ENCODE measurements at places on chromosomes 11 and 22. TPM values are rescaled to one million over a fixed set of nuclear protein-coding genes. Genes with fewer than 3 reads are reported as not detected.

DNA sequence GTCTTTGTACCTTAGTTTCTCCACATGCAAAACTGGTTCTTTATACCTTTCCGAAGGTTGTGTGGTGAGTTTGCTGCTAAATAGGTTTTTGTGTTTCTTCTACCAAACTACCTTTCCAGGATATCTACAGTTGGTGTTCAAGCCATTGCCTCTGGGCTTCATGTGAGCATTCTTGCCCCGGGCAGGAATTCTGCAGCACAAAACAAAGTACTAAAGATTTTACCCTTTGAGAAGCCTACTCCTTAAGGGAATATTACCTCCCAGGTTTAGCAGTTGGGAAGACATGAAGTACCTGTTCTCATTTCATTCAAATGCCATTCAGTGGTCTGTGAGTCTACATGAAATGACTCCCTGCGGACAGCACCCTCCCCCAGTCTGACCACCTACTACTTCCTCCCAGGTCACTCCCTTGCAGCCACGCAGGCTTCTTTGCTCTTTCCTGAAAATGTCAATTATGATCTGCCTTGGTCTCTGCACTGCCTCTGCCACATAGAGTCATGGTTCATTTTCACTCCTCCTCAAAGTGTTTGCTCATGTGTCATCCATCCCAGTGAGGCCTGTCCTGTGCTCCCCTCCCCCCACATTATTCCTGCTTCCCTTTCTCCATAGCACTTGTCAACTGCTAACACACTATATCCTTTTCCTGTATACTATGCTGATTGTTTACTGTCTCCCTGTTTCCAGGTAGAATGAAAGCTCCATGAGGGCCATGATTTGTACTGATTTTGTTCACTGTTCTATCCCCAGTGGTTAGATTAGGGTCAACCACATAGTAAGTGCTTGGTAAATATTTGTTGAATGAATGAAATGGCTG lies 36.9 kb downstream of the PACS1 start:
- DNase-seq: no peak

- peak; percentile 79 for DNase-seq
These were observed 196.4 kb downstream of the IGLL1 start for GRCh38 chr22:23383491-23384361.

GRCh38 chr11:117815262-117815803 lies 9.2 kb downstream of the FXYD2 start:
- DNase-seq: no peak

DNA sequence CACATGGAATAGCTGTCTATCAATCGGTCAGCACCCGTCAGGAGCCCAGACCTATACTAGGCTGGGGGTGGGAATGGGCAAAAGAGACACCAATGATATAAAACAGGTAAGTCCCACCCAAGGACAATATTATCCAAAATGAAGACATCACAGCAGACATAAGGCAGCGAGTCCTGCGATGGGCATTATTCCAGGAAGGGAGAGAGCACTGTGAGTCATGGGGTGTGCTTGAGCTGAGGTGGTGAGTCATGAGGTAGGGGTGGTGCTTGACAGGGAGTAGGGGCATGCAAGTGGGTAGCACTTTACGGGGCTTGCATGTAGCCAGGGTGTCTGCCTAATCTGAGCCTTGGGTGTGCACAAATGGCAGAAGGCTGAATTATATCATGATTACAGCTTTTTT lies 605.0 kb upstream of the CADM1 start:
- no peak for DNase-seq

GRCh38 chr11:32911413-32911812 lies 18.8 kb downstream of the QSER1 start:
- no peak for DNase-seq

- no peak for DNase-seq
These were observed 5.1 kb downstream of the PATE2 start for GRCh38 chr11:125773516-125773915.

DNA sequence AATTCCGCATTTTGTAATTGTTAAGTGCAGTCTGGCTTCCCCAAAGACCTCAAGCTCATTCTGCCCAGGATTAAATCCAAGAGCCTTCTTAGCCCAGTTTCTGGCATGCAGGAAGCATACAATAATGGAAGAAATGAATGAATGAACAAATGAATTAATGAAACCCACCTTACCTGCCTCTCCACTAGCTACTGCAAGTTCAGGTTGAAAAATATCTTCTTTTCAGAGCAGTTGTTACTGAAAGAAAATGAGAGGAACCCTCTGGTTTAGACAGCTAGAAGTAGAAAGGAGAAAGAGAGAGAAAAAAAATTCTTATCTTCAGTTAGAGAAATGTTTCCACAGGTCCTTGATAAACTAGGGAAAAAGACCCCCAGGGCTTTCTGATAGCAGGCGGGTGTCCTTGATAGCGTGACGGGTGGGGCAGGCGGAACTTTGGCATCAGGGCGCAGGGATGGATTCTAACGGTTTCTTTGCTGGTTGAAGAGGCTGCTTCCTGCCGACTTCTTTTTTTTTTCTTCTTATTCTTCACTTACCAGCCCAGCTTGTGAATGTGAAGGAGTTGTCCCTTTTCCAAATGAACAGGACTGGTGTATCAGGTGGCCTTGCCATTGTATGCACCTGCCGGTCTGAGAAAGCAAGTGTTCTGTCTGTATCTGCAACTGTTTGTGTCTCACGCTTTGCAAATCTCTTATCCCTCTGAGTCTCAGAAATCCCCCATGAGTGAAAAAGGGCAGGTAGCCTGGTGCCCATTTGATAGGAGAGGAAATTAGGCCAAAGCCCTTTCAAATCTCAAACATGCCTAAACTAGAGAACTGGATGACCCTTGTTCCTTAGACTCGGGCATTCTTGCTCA lies 10.0 kb downstream of the LMO2 start:
- no peak for DNase-seq

DNA sequence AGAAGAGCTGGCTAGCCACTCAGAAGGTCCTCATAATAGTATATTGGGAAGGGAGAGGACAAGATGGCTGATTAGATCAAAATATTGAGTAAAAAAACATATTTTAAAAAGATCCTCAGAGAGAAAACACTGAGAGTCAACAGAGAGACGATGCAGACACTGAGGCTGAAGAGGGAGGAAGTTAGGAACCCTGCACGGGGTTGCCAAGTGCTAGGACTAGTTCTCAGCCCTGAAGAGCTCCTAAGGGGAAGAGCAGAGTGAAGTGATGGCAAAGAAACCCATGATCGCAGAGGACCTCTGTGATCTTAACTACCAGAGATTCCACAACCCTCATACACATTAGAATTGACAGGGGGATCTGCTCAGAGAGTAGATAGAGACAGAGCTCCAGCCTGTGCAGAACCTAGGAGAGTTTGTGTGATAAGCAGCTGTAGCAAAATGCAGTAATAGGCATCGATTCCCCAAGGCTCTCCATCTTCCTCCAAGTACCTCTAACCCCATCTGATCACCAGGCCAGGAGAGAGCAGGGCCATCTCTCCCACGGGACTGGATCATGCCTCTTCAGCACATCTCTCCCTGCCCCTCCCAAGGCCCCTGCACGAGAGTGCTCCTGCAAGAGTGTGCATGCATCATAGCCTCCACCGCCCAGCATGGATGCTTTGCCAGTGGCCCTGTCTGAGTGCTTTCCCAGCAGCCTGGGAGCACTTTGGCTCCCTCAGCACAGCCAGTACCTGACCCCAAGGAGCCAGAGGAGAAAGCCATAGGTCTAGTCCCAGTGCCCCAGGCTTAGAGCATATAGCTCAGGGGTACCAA lies 41.2 kb upstream of the ARL14EP start:
- DNase-seq: no peak

DNA sequence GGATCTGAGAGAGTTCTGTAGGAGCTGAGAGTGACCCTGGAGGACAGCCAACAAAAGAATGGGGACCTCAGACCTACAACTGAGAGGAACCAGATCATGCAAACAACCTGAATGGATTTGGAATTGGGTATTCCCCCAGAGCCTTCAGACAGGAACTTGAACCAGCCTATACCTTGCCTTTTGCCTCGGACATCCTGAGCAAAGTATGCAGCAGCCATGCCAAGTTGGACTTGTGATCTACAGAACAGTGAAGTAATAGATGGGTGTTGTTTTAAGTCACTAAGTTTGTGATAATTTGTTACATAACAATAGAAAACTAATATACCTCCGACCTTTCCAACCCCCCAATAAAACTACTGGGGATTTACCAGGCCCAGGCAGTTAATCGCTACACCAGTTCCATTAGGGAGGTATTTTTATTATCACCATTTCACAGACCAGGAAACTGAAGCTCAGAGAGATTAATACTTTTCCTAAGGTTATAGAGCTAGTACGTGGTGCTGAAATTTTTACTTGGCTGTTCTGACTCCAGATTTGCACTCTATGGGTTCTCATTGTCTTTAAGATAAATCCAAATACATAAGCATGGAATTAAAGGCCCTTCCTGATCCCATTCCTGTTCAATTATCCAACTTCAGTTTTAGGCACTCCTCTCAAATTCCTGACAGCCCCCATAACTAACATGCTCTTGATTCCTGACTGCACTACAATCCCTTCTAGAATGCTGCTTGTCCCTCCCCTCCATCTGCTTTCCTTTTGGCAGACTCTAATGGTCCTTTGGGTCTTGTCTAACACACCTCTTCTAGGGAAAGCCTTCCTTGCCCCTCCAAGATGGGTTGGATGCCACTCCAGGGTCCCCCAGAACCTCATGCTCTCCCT lies 1.7 kb upstream of the RASSF10 start:
- no peak for DNase-seq

- DNase-seq: no peak
These were observed 52.1 kb upstream of the NFRKB start for GRCh38 chr11:129947474-129947873.

DNA sequence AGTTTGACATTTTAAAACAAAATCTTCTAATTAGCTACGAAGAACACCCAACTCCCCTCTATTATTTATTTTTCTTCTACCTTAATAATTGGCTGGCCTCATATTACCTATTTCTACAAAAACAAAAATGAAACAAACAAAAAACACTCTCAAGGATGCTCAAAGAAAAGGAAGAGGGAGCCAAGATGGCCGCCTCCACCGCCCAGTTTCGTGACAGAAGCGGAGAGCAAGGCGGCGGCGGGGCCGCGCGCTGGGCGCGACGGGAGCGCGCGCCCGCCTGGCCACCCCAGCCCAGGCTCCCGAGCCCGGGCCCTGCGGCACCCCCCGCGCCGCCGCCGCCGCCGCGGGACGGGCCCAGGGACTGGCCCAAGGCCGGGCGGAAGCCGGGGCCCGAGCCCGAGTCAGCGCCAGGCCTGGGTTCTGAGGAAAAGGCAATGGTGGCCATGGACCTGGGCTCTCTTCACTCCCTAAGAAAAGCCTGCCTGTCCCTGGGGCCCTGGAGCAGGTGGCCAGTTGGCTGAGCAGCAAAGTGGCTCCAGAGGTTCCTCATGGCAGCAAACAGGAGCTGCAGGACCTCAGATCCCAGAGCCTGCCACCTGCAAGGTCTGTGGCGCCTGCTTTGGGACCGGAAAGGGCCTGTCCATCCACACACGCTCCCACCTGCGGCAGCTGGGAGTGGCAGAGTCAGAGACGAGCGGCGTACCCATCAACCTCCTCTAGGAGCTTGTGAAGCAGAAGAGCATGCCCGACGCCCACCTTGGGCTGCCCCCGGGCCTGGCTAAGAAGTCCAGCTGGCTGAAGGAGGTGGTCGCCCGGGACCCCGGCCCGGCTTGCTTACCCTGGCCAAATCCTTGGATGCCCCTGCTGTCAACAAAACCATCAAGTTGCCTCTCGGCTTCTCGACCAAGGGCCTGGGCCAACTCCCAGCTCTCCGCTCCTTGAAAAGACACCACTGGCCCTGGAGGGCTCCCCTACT lies 543.2 kb upstream of the CCDC179 start:
- peak; percentile 63 for DNase-seq

- DNase-seq: no peak
These were observed 19.7 kb upstream of the RAB38 start for GRCh38 chr11:88194990-88195389.

- no peak for DNase-seq
These were observed 935 bp upstream of the RTN4RL2 start for GRCh38 chr11:57459164-57460021.

- no peak for DNase-seq
These were observed 15.5 kb downstream of the C1QTNF6 start for GRCh38 chr22:37172266-37173245.

- DNase-seq: no peak
These were observed 7.0 kb upstream of the ARHGAP42 start for GRCh38 chr11:100680070-100680469.

- no peak for DNase-seq
These were observed 29.4 kb downstream of the CCDC83 start for GRCh38 chr11:85884581-85885021.

DNA sequence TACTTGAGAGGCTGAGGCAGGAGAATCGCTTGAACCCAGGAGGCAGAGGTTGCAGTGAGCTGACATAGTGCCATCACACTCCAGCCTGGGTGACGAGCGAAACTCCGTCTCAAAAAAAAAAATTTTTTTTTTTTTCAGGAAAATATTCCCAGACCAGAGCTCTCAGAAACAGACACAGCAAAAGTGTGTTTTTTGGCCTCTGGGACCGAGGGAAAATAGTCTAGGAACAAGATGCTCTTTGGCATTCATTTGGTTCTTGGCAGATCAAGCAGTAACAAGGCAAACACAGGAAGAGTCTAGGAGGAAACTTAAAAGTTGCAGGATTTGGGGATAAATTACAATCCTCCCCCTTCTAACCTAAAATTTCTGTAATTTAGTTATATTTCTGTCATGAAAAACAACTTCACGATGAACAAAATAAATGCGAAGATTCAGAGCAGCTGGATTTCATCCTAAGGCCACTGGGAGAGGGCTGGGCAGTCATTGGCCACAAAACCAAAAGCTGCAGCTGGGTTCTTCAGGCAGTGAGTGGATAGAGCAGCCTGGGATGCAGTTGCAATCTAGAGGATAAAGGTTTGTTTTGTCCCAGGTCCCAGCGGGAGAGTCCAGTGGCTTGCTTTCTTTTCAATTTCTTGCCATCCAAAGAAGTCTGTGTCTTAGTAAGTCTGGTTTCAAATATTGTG lies 19.7 kb downstream of the ATG16L2 start:
- DNase-seq: no peak

- no peak for DNase-seq
These were observed 590 bp downstream of the ATG13 start for GRCh38 chr11:46617972-46618314.

GRCh38 chr11:85752201-85752889 lies 58.6 kb downstream of the SYTL2 start:
- DNase-seq: no peak

DNA sequence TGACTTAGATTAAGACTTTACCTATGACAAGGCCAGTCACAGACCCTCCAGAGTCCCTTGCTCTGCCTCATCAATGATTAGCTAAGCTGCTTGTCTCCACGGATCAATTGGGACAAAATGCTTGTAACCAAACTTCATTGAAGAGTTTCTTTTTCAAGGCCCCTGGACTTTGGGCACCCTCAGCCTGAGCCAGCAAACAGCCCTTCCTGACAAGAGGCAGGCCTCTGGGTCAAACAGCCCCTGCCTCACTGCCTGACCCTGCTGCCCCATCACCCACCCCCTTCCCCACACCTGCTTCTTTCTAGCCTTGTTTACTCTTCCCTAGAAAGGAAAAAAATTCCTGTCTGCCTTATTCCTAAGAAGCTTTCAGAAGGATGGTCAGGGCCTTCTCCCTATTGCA lies 26.3 kb upstream of the CDON start:
- no peak for DNase-seq

The KCNQ1 gene
- 24.2 TPM for total RNA-seq

The FAM111B gene
- 0.81 TPM for total RNA-seq

The CTTN gene
- 377 TPM for total RNA-seq

The RIC3 gene
- total RNA-seq: 48.6 TPM

The MAJIN gene
- 34.8 TPM for total RNA-seq

The TKFC gene
- total RNA-seq: 121 TPM

The PIK3IP1 gene
- total RNA-seq: 89.2 TPM

The TMEM41B gene
- 42.6 TPM for total RNA-seq
